Sigmoid colon (tissue), 7 donors: ENCODE measurements at places on chromosomes 16 and 17. TPM values are rescaled to one million over a fixed set of nuclear protein-coding genes. Genes with fewer than 3 reads are reported as not detected.
A peak's percentile ranks its signal among the peaks of the same experiment; 100 is the strongest.

DNA sequence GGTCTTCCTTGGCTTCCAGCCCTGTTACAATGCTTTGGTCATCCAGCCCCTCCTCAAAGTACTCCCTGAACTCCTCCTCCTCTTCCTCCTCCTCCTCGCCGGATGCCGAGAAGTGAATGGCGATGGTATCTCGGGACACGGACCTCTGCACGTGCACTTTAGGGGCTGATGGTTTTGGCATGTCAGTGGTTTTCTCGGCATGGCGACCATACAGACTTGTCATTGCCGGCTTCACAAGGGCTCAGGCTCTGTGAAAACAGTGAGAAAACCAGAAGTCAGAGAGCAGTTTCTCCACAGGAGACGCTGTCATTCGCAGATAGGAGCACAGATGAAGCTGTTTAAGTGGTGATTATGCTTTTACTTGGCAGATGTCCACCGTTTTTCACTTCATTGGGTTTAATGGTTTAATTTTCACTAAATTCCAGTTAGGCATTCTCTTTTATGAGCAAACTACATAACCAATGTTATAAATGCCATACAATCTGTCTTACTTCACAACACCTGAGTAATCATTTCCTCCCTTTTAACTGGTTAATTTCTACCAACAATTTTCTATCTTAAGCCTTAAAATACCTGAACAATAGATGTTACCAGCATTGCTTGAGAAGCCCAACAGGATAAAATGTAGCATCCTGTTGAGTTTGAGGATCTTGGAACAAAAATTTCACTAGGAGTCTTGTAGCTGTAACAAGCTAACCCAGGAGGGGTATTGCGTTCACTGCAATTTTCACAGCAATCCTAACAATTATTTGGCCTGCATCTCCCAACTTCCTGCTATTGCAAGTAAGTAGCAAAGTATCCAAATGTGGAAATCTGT is 48.9 kb downstream of the TEX2 start:
- H3K4me1 ChIP-seq = peaks cover 72% of the 10 kb centered on the region
- no peak overlapping the region for H3K4me3 ChIP-seq
- no peaks in the 10 kb centered on the region for H3K27me3 ChIP-seq

DNA sequence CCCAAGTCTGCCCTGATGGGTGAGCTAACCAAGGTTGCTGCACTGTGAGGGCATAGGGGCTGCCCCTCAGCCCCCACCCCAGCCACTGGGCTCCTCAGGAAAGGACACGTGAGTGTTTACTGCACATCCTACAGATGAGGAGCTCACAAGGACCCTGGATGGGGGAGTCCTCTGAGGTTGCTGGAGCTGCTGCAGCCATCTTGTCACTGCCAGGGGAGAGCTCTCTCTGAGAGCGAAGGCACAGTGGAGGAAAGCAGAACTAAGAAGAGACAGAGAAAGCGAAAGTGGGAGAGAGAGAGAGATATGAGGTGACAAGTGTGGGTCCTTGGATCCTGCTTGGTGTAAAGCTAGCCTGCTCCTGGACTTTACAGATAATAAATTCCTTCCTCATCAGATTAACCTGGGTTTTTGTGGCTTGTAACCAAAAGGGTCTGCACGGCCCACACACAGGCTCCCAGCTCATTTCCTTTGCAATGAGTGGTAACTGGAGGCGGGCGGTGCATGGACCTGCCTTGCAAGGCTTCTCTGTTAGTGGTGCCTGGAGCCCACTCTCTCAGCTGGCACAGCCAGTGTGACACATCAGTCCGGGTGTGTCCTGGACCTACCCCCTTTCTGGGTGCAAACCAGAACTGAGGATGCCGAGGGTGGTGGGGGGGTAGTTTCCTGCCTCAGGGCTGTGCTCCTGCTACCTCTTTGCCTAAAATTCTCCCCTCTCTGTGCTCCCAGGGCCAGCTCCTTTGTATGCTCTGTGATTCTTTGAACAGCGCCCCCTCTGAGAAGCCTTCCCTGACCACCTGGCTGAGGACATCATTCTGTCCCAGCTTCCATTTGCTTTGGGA is 14.2 kb downstream of the SNX20 start:
- no peak for DNase-seq
- peaks cover 5% of the 10 kb centered on the region for H3K4me1 ChIP-seq
- H3K4me3 ChIP-seq = no peak overlapping the region
- no peaks in the 10 kb centered on the region for H3K27me3 ChIP-seq
- no peaks in the 10 kb centered on the region for H3K36me3 ChIP-seq
- no peak overlapping the region for H3K27ac ChIP-seq

DNA sequence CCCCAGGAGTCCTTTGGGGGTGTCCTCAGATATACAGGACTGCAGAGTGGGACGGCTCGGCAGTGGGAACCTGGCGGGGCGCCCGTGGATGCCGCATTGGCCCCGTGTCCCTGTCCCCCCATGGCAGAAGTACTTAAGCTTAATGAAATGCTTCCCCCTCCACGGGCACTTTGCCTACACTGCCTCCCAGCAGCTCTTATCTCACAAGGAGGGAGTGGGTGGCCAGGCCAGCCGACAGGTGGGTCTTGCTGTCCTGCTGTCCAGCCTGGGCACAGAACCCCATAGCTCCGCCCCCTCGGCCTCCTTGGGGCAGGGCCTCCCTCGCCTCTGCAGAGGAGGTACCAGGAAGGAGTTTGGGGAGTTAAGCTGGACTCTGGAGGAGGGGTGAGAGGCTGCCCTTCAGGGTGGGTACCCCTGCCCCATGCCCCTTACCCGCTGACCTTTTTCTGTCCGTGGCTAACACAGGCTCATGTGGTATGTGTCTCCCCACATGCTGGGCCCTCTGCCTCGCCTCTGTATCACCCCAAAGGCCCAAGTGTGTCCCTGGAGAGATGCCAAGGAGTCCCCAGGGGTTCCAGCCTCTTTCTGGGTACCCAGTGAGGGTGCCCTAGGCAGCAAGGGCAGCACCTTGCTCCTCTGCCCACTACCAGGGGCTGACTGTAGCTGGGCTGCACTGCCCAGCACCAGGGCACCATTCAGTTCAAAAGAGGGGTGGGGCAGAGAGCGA is 8.7 kb downstream of the THRA start:
- no peaks in the 10 kb centered on the region for H3K27me3 ChIP-seq
- peak; percentile 90 for DNase-seq
- peak overlapping the region; percentile 34 for H3K4me3 ChIP-seq
- peaks cover 4% of the 10 kb centered on the region for H3K36me3 ChIP-seq

TEN1 gene
- total RNA-seq = 14.8 TPM

KRT12 gene
- not detected for total RNA-seq

MT1H gene
- not detected for total RNA-seq

CACNG3 gene
- total RNA-seq = not detected

RNF112 gene
- total RNA-seq = 7.5 TPM

SGCA gene
- total RNA-seq = 35.7 TPM

DNA sequence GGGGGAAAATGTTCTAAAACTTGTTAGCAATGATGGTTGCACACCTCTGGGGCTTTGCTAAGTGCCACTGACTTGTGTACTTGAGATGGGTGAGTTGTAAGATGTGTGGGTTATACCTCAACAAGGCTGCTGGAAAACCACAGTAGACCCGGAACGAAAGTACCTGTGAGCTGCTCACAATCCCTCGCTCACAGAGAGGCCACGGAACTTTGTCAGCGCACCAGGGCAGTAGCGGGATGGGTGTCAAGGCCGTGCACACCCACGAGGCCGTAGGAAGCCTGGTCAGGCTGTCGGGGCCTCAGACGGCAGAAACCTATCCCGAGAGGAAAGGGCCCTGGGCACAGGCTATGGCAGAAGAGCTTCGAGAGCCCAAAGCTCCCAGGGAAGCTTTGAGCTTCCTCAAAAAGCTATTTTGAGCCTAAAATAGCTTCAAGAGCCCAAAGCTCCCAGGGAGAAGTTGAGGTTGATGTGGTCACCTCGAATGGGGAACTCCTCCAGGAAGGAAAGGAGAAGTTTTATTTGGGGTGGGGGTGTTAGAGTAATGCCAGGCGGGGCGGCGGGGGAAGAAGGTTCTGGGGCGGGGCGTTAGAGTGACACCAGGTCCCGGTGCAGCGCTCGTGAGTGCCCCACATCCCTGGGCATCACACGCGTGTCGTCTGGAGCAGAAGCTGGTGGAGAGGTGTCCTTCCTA is 19.0 kb downstream of the CBFA2T3 start:
- H3K4me3 ChIP-seq = no peak overlapping the region
- no peak for DNase-seq
- no peaks in the 10 kb centered on the region for H3K36me3 ChIP-seq
- no peak overlapping the region for H3K27ac ChIP-seq
